ENCODE measurements at places on chromosomes 4 and X.

DNA sequence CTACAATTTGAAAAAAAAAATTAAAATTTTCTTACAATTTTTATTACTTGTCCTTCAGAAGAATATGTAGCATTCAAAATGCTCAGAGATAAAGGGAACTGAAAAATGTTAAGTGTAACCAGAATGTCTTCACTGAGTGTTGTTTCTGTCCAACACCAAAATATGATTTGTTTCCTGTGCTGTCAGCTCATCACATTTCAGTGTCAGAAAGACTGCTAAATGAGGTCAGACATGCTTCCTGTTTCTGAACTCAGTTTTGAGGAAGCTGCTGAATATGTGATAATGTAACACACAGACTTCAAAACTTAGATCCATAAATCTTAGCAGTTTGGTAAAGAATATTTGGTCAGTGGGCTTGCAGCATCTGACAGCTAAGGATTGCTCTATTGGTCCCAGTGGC, 1849.7 kb downstream of the PCDH7 start:
- H3K27me3 ChIP-seq = no peaks in the 10 kb centered on the region
- H3K4me3 ChIP-seq = no peak overlapping the region
- no peaks in the 10 kb centered on the region for H3K4me1 ChIP-seq

GRCh38 chrX:11575332-11575731, 90.4 kb downstream of the ARHGAP6 start:
- no peak overlapping the region for H3K27ac ChIP-seq
- no peak overlapping the region for H3K4me3 ChIP-seq
- H3K4me1 ChIP-seq = no peaks in the 10 kb centered on the region
- no peaks in the 10 kb centered on the region for H3K36me3 ChIP-seq

DNA sequence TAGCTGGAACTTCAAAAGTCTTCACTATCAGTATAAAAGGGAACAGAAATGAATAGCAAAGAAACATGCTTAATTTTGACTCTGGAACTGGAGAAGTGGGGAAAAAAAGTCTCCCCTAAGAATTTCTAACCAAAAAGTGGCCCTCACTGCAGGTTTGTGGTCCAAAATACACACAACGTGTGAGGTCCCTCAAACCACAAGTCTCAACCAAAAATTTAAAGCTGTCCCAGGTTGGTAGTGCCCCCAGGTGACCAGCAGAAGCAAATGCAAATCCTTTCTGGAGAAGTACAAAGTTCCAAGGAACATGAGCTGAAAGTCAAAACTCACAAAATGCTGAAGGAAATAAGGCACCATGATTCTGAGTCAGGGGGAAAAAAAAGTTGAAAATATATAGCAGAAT, 23.6 kb upstream of the VAMP7 start:
- no peak overlapping the region for H3K27ac ChIP-seq
- no peaks in the 10 kb centered on the region for H3K4me1 ChIP-seq
- H3K36me3 ChIP-seq = no peaks in the 10 kb centered on the region
- H3K27me3 ChIP-seq = peaks cover 5% of the 10 kb centered on the region

- peaks cover 21% of the 10 kb centered on the region for H3K36me3 ChIP-seq
- H3K4me1 ChIP-seq = no peaks in the 10 kb centered on the region
- DNase-seq = no peak
- H3K27me3 ChIP-seq = no peaks in the 10 kb centered on the region
Observed at GRCh38 chr4:159280442-159281172, 177.7 kb downstream of the RAPGEF2 start.

GRCh38 chrX:151391722-151392121, 5.3 kb upstream of the VMA21 start:
- H3K27ac ChIP-seq = no peak overlapping the region
- H3K4me3 ChIP-seq = no peak overlapping the region
- no peak for DNase-seq

DNA sequence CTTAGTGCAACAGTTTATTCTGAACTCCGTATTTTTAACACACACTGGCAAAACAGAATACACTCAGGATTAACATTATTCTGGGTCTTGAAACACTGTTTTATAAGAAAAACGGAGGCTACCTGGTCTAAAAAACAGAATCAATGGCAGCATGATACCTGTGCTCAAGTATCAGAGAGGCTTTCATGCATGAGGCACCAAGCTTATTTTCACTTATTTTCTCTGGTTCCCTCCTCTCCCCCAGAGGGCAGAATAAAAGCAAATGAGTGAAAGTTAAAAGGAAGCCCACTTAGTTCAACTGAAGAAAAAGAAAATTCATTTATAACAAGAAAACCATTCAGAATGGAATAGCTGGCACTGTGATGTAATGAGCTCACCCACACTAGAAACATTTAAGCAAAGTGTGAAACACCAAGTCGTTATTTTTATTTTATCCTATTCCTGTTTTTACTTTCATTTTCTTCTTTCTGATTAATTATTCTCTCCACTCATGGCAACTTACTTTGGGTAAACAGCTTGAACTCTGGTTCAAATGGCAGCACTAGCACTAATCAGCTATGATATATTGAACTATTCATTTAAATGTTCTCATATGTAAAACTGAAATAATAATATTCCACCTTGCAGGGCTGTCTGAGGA, 211.8 kb downstream of the PPP3CA start:
- peak overlapping the region; percentile 14 for H3K4me3 ChIP-seq
- H3K36me3 ChIP-seq = peaks cover 13% of the 10 kb centered on the region
- H3K27me3 ChIP-seq = no peaks in the 10 kb centered on the region
- peaks cover 20% of the 10 kb centered on the region for H3K4me1 ChIP-seq

DNA sequence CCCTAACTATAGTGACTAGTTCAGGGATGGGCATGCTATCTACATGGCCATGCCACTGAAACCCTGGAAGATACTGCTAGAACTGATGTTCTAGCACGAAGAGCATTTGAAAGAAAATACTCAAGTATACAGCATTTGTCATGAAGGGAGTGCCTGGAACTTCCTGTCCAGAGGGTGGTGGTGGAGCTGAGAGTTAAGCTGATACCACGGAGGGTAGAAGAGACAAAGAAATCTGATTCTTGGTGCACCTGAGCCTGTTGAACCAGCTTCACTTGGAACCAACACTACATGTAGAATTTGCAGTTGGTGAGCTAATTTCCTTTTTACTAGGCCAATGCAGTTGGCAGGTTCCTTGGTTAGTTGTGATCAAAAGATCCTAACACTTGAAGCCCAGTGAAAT, 116.4 kb downstream of the CCNG2 start:
- H3K27ac ChIP-seq = no peak overlapping the region
- no peaks in the 10 kb centered on the region for H3K4me1 ChIP-seq
- no peaks in the 10 kb centered on the region for H3K36me3 ChIP-seq
- H3K4me3 ChIP-seq = no peak overlapping the region
- no peak for DNase-seq
- peaks cover 4% of the 10 kb centered on the region for H3K27me3 ChIP-seq

DNA sequence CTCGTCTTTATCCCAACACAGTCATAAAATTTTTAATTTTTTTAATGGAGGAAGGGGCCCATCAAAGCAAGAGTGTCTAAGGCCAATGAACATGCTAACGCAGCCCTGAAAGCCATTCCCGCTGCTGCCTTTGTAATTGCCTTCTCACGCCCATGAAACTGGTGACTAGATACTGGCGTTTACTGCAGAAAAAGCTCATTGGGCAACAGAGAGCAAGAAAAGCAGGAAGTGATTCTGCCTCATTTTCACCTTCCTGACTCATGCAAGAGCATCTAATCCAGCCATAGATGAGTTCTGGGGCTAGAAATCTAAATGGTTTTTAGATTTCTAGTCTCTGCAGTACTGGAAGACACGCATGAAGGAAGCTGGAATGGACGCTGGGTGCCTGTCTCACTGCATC, 72.5 kb downstream of the ANXA3 start:
- H3K27ac ChIP-seq = no peak overlapping the region
- H3K36me3 ChIP-seq = no peaks in the 10 kb centered on the region
- no peaks in the 10 kb centered on the region for H3K4me1 ChIP-seq
- H3K27me3 ChIP-seq = no peaks in the 10 kb centered on the region
- no peak for DNase-seq

GRCh38 chr4:3765271-3766035, 732 bp upstream of the ADRA2C start:
- no peak overlapping the region for H3K4me3 ChIP-seq
- peaks cover 25% of the 10 kb centered on the region for H3K27me3 ChIP-seq
- DNase-seq = no peak
- no peak overlapping the region for H3K27ac ChIP-seq
- H3K4me1 ChIP-seq = peaks cover 6% of the 10 kb centered on the region

DNA sequence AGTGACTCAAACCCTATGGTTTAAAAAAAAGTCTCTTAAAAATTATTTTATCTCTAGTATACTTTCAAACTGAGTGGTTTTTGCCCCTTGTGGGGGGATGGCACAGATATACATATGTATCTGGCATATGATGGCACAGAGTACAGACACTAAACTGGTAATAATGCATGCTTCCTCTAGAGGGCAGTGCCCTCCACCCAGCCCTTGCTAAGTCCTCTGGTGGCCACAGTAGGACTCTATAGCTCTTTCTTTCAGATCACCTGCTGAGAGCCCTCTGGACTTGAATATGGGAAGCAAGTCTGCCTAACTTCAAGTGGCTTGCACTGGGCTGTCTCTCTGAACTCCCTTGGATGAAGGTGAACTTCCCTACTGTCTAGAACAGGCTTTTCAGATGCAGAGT, 66.3 kb downstream of the TSPAN7 start:
- no peak overlapping the region for H3K27ac ChIP-seq
- peak; percentile 22 for DNase-seq
- no peaks in the 10 kb centered on the region for H3K36me3 ChIP-seq
- no peak overlapping the region for H3K4me3 ChIP-seq
- H3K4me1 ChIP-seq = peaks cover 6% of the 10 kb centered on the region

GRCh38 chr4:72970756-72971155, 98.8 kb downstream of the COX18 start:
- H3K27ac ChIP-seq = no peak overlapping the region
- peaks cover 10% of the 10 kb centered on the region for H3K27me3 ChIP-seq
- no peaks in the 10 kb centered on the region for H3K36me3 ChIP-seq
- no peak for DNase-seq
- H3K4me3 ChIP-seq = no peak overlapping the region
- H3K4me1 ChIP-seq = peaks cover 2% of the 10 kb centered on the region

- no peak overlapping the region for H3K4me3 ChIP-seq
- H3K36me3 ChIP-seq = no peaks in the 10 kb centered on the region
- no peak overlapping the region for H3K27ac ChIP-seq
- no peaks in the 10 kb centered on the region for H3K27me3 ChIP-seq
- H3K4me1 ChIP-seq = no peaks in the 10 kb centered on the region
- no peak for DNase-seq
Observed at GRCh38 chrX:132191938-132192337, 27.3 kb downstream of the RAP2C start.

- H3K4me3 ChIP-seq = no peak overlapping the region
- no peak overlapping the region for H3K27ac ChIP-seq
- H3K27me3 ChIP-seq = peaks cover 9% of the 10 kb centered on the region
- DNase-seq = no peak
- H3K36me3 ChIP-seq = no peaks in the 10 kb centered on the region
Observed at GRCh38 chr4:15149839-15150592, 147.7 kb downstream of the CPEB2 start.

DNA sequence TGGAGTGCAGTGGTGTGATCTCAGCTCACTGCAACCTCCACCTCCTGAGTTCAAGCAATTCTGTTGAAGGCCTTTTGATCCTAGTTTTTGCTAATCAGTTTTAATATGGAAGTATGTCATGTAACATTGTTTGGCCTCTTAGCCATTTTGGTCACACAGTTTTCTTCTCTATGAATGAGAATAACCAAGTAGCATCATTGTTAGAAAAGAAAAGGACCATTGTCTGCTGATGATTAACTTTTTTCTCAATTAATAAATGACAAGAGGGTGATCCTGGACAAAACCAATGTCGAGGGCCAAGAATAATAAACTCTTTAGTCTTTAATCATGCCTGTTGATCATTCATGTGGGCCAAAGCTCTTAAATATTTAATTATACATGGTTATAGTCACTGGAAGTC, 289.3 kb upstream of the MAGEB2 start:
- H3K27ac ChIP-seq = no peak overlapping the region
- no peaks in the 10 kb centered on the region for H3K4me1 ChIP-seq
- DNase-seq = no peak
- no peaks in the 10 kb centered on the region for H3K36me3 ChIP-seq
- H3K27me3 ChIP-seq = no peaks in the 10 kb centered on the region

DNA sequence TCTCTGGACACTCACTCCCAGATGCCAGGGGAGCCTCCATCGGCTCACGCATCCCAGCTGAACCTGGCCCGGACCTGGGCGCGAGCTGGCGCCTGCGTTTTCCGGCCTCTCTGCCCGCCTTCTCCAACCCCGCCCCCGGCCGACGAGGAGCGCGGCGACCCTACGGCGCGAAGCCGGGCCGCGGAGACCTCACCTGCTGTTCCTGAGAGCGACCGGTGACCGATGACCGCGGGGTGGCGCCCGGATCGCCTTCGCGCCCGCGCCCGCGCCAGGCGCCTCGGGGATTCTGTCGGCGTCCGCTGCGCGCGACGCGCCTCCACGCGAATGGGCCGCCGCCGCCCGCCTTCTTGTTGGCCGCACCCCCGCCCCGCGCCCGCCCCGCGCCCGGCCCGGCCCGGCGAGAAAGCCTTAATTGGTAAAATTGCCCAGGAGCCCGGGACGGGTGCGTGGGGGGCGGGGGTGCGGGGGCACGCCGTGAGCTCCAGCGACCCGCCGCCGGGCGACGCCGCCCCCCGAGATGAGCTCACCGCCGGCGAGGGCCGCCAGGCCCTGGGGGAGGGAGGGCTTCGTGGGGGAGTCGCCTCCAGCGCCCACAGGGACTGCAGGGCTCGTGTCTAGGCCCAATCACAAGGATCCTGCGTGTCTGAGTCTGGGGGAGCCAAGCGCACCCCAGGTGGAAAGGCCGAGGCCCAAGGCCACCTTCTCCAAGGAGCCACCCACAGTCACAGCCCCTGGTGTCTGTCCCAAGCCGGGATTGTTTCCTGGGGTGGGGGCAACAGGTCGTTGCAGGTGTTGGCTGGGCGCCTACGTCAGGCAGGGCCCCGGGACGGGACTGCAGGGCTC, at the start of gene FLNA:
Gene FLNA, minus strand, starts transcription at position 322 of the 843 bp plus-strand sequence. CDS start 3,389 bp downstream, outside the sequence.
- H3K36me3 ChIP-seq = peaks cover 3% of the 10 kb centered on the region
- H3K4me3 ChIP-seq = peak within 1 kb of the TSS; percentile 60
- no peaks in the 10 kb centered on the region for H3K27me3 ChIP-seq
- peak; percentile 23 for DNase-seq
- peaks cover 20% of the 10 kb centered on the region for H3K4me1 ChIP-seq

DNA sequence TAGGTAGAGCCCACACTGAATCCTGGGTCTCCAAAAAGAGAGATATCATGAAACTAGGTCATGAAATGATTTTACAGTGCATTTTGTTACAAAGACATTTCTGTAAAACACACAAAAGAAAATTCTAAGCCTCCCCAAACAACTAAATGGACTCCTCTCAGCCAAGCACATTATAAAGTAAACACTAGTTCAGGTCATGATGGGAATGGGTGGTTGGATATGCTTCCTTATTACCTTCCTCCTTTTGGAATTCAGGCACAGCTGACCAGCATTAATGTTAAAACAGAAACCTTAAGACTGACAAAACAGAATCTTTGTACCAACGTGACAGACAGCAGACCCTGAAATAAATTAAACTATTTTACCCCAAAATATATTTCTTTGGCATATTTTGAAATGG, 87.9 kb upstream of the NPY2R start:
- H3K4me1 ChIP-seq = no peaks in the 10 kb centered on the region
- no peak overlapping the region for H3K4me3 ChIP-seq
- DNase-seq = no peak
- no peak overlapping the region for H3K27ac ChIP-seq
- no peaks in the 10 kb centered on the region for H3K27me3 ChIP-seq
- no peaks in the 10 kb centered on the region for H3K36me3 ChIP-seq
